Hematopoietic multipotent progenitor cell treated with erythropoietin and hydrocortisone succinate and interleukin-3 and kit ligand, for 15 days (in vitro differentiated cells): ENCODE measurements at places on chromosomes 1 and 21.

- peak; percentile 82 for DNase-seq
Observed at GRCh38 chr1:89524369-89525168, at the start of gene LRRC8B. TSS of gene LRRC8B (plus strand) at chr1:89524829. CDS start at chr1:89582651, 57,822 bp downstream.

DNA sequence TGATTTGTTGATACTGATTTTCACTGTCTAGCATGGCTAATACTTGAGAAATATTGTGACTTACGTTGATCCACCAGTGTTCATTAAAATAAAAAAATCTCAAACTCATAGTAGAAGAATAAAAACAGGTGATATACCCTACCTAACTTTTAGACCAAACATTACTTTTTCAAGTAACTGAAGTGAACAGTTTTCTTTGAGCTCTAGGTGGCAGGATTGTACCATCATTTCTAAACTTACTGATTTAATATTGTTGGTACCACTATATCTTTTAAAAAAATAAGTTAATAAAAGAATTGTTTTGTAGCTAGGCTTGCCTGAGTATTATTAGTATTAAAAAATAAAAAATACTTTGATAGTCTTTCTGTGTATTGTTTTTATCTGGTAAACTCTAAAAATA is 21.5 kb downstream of the CDC73 start:
- no peak for DNase-seq

DNA sequence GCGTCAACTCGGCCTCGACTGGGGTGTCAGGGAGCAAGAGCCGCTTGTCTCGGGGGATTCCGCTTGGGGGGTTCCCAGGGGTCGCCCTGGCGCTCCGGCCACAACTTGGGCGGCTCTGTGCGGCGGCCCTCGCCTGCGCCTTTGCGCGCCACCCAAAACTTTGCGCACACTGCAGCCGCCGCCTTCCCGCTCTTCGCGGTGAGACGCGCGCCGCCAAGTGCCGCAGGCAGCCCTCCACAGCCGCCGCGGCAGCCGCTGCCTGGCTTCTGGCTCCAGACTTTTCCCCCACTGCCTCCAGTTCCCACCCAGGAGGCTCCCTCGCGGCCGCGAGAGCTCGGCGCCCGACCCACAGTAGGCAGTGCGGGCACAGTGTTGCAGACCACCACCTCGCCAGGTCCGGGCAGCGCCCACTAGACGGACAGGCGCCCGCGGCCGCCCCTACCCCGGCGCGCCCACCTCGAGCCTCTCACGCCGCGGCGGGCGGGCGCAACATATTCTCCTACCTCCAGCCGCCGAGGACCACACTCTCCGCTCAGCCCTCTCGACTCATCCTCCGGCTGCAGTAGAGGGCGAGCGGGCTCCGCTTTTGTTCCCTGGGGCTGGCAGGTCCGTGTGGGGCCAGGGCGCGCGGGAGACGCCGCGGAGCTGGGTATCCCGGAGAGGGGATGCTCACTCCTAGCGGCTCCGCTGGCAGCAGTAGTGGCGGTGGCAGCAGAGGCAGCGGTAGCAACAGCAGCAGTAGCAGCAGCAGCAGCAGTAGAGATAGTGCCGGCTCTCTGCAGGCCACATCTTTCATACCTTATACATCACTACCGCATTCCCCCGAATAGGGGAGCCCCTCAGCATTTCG is 296.6 kb downstream of the OMA1 start:
- DNase-seq: no peak

GRCh38 chr21:35361988-35362387 is 312.9 kb upstream of the RUNX1 start:
- no peak for DNase-seq

GRCh38 chr1:163357378-163357777 is 35.6 kb downstream of the NUF2 start:
- no peak for DNase-seq

DNA sequence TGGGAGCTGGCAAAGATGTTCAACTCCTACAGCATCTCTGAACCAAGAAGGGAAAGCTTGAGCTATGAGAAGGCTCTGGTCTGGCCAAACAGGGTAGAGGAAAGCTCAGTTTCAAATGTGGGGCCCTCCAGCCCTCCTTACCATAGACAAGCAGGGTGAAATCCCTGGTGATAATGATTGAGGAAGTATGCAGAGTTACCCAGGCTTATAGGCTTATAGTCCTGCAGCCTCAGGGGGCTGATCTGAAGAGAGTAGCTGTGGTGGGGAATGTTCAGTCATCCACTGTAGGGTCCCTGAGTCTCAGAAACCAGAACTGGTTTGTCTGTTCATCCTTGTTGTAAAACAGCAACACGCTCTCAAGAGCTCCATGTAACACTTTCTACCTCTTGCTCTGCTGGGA is 19.8 kb upstream of the LY9 start:
- DNase-seq: no peak

DNA sequence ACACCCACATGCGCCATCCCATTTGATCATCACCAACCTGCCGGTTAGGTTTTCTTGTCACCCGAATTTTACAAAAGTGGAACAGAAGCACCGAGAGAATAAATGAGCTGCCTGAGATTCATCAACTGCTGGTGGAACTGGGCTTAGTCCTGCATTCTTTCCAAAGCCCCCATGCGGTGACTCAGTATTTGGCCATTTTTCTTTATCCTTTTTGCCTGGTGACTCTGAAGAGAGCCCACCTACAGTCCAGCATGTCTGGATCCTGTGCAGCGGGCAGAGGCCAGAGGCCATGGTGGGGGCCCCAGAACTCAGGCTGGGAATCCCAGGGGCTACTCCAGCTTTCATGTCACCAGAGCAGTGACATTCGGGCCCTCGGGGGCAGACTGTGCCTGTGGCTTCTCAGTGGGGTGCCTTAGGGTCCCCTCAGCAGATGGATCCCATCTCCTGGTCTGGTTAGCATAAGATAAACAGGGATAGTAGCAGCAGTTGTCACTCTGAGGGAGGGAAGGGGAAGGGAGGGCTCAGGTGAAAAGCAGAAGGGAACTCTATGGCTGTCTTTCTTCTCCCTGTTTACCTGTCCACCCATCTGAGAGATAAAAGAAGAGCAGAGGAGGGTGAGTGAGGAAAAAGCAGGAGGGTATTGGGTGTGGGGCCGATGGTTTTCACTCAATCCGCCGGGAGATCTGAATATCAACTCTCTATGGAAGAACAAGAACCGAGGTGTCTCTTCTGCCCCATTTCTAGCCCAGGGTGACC is 63.2 kb downstream of the KIF26B start:
- no peak for DNase-seq

DNA sequence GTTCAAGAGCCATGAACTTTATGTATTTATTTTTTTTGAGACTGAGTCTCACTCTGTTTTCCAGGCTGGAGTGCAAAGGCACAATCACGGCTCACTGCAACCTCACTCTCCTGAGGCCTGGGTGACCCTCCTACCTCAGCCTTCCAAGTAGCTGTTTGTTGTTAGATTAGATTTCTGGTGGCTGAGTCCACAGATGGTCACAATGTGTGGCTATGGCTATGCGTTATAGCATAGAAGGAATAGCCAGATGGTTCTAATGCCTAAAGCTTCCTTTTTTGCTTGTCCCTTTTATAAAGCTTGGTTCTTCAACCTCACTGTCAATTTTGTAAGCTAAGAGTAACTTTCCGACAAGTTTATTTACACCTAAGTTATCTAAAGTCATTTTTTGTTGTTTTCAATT is 62.3 kb upstream of the FMN2 start:
- DNase-seq: no peak

DNA sequence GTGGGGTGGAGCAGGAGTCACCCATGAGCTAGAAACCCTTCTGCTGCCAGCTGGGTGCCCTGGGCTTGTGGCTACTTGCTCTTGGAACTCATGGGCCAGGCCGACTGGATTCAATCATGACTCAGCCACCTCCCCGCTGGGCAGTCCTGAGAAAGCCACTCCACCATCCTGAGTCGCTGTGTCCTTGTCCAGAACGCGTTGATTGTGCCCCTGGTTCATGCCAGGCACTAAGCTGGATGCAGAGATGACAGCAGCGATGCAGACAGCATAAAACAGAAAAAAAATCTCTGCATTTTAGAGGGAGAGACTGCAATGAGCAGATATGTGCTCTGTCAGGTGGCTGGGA is 10.6 kb downstream of the PADI1 start:
- no peak for DNase-seq

DNA sequence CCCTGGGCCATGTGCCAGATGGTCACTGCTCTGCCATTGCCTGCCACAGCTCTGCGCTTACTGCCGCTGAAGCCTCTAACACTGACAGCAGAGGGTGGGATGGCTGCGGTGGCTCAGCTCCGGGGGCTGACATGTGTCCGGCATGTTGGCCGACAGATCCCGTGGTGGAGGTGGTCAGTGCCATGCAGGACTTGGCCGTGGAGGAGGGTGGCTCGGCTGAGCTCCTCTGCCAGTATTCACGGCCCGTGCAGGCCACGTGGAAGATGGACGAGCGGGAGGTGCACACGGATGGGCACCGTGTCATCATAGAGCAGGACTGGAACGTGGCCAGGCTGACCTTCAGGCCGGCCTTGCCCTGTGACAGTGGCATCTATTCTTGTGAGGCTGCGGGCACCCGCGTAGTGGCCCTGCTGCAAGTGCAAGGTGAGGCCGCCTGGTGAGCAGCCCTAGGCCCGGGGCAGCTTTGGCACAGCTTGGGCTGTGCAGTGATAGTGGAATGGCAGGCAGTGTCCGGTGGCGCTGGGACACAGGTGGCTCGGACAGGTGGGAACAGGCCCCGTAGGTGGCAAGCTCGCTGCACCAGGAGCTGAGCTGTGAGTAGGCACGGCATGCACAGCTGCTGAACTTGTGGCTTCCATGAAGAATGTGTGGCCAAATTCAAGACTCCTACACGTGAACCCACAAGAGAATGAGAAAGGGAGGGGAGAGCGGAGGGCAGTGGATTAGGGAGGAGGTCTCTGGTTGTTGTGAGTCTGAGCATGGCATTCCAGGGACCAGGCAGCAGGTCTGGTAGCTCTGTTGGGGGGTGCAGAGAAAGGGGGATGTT is 91.8 kb downstream of the TRIM11 start:
- DNase-seq: no peak

GRCh38 chr21:39837861-39838359 is 29.3 kb upstream of the PCP4 start:
- no peak for DNase-seq

DNA sequence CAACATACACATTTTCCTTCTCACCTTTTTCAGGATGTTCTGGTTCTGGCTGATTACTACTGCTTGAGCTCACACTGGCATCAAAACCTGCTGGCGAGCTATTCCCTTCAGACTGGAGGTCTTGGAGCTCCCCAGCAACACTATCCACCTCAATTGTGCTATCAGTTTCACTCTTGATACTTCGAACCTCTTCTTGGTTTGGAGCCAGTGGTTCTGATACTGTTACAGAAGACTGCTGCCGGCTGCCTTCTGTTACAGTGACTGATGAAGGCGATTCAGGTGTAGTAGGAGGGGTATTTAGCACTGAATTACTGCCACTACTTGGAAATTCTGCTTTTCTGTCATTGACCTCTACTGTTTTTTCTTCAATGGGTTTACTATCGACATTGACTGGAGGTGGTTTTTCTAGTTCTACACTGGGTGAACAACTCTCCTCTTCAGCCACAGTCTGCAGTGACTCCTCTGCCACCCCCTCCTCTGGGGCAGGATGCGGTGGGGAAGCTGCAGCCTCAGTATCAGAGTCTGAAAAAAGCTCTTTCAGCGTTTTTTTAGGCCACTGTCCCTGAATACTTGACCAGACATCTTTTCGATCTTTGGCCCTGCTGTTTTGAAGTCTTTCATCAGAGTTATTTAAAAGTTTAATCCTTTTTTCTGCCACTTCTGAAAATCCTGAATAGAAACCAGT is 20.7 kb upstream of the RBM34 start:
- DNase-seq: no peak

GRCh38 chr21:29403922-29404538 is 105.3 kb downstream of the BACH1 start:
- no peak for DNase-seq

DNA sequence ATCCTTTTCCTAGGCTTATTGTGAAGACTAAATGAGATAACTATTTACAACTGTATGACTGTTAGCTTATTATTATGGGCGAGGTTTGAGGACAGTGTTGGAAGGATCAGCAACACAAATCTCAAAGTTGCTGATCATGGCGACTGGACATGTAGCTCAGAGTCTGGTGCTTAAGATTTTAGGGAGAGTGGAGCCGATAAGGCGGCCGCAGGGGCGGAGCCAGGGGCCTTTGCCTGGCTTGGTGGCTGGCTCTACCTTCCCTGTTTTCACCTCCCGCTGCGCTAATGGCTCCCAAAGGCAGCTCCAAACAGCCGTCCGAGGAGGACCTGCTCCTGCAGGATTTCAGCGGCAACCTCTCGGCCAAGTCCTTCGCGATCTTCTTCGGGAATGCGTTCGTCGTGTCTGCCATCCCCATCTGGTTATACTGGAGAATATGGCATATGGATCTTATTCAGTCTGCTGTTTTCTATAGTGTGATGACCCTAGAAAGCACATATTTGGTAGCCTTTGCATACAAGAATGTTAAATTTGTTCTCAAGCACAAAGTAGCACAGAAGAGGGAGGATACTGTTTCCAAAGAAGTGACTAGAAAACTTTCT is 45.5 kb downstream of the GIPC2 start:
- DNase-seq: no peak

DNA sequence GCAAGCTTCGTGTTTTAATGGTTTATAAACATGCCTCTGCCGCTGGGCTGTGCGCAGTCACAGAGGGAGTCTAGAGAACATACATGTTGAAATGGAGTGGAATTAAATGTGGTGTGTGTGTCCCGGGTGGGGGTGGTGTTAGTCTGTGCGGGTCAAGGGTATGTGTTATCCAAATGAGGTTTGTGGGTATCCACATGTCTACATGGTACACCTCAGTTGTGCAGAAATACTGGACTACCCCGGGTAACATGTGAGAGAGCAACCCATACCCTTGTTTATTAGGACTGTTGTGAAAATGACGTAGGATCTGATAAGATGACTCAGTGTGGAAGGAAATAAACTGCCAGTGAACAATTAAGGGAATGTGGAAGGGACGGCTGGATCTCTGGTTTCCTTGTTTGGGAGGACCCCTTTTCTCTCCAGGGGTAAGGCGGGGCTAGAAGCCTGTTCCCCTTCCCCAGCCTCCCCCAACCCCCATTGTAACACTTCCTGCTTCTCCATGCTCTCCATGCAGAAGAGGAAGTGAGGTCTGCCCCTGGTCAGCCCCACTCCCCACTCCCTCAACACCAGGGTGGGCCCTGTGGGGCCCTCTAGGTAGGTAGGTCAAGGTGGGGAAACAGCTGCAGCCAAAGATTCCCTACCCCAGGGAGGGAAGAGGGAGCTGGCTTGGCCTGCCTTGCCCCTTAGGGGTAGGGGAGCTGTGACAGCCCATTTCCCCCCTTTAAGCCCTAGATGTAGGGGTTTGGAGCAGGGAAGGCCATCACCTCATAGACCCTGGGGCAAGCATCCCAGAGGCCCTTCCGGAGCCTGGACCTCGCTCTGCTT is 690 bp downstream of the EPS8L3 start:
- DNase-seq: no peak

- no peak for DNase-seq
Observed at GRCh38 chr1:58905126-58905490, 121.3 kb upstream of the JUN start.

GRCh38 chr1:51000651-51001050 is 30.6 kb downstream of the CDKN2C start:
- no peak for DNase-seq

- DNase-seq: no peak
Observed at GRCh38 chr1:8854240-8854639, 24.2 kb downstream of the ENO1 start.

- peak; percentile 61 for DNase-seq
Observed at GRCh38 chr1:45009956-45010854, 919 bp downstream of the HECTD3 start.

GRCh38 chr1:187442603-187443002 is 613.9 kb downstream of the PLA2G4A start:
- no peak for DNase-seq
